ENCODE measurements at places on chromosomes 6 and 20.
A peak's percentile ranks its signal among the peaks of the same experiment; 100 is the strongest.

DNA sequence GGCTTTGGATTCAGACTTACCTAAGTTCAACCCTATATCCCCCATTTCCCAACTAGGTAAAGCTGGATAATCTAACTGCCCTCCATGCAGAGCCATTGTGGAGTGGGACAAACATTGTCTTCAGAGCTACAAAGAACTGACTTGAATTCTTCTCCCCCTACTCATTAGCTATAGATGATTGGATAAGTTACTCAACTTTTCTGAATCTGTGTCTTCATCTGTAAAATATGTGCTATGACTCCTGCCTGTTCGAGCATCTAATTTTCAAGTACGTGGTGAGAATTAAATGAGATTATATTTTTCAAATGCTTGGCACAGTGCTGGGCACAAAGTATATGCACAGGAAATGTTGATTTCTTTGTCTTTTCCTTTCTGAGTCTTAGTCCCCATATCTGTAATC, 240.3 kb upstream of the TCF21 start:
- no peak for DNase-seq

GRCh38 chr20:38061109-38061508, 27.6 kb downstream of the RPRD1B start:
- DNase-seq, result no peak

- no peak for DNase-seq
These were observed 652.4 kb upstream of the CHD6 start for GRCh38 chr20:42270539-42270938.

DNA sequence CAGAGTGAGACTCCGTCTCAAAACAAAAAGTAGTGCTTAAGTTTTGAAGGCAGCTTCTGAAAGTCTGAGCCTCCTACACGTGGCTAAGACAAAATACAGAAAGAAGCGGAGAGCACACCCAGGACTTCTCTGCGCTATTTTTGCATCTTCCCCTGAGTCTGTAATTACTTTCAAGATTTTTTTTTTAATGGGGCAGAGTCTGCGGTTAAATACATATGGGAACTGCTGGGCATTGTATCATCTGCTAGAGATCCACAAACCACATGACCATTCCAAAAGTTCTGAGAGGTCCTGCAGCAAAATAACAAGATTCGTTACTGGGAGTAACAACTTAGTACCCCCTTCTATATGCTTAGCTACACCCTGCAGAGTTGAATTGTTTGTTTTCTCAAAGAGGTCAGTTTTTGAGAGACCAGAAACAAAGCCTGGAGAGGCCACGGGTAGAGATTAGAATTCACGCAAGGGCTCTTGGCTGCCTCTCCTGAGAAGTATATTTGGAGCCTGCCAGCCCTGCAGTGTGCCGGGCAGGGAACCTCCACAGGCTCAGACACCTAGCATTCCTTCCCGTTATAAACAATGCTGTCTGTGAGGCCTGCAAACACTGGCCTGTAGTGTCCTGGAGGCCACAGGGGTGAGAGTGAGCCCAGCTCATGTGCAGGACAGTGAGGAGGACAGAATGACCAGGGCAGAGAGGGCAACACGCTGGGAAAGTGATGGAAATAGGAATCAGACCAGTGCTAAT, 48.2 kb upstream of the FAM50B start:
- DNase-seq, result no peak

GRCh38 chr6:30787954-30788353, 43.6 kb upstream of the IER3 start:
- no peak for DNase-seq

- no peak for DNase-seq
These were observed 9.8 kb upstream of the PNISR start for GRCh38 chr6:99434702-99435530.

GRCh38 chr20:11785885-11786507, 131.7 kb upstream of the BTBD3 start:
- DNase-seq, result no peak

DNA sequence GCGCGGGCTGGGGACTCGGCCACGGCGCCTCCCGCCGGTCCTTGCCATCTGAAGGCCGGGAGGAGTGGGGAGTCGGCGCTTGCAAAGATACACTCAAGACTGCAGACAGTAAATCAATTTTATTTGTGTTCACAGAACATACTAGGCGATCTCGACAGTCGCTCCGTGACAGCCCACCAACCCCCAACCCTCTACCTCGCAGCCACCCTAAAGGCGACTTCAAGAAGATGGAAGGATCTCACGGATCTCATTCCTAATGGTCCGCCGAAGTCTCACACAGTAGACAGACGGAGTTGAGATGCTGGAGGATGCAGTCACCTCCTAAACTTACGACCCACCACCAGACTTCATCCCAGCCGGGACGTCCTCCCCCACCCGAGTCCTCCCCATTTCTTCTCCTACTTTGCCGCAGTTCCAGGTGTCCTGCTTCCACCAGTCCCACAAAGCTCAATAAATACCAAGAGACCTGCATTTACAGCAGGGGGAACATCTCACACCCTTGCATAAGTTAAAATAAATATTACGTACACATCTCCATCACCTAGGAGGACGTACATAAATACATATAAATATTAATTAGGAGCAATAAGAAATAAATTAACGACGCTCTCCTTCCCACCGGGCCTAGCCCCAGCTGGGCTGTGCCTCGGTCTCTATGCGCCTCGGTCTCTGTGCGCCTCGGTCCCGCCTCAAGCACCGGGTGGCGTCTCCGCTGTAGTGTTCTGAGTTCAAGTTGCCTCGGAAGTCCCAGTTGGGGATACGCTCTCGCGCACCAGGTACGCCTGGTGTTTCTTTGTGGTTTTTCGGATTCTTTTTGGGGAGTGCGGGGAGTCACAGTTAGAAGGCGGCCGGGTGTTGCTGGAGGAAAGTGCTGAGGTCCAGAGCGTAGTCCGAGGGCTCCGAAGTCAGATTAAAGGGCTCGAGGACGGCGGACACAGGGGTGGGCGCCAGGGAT, 889 bp upstream of the FLOT1 start:
- peak; percentile 43 for DNase-seq

Measured in ovary (tissue), 10 donors.